ENCODE measurements at places on chromosomes 6 and 20.
A peak's percentile ranks its signal among the peaks of the same experiment; 100 is the strongest.

DNA sequence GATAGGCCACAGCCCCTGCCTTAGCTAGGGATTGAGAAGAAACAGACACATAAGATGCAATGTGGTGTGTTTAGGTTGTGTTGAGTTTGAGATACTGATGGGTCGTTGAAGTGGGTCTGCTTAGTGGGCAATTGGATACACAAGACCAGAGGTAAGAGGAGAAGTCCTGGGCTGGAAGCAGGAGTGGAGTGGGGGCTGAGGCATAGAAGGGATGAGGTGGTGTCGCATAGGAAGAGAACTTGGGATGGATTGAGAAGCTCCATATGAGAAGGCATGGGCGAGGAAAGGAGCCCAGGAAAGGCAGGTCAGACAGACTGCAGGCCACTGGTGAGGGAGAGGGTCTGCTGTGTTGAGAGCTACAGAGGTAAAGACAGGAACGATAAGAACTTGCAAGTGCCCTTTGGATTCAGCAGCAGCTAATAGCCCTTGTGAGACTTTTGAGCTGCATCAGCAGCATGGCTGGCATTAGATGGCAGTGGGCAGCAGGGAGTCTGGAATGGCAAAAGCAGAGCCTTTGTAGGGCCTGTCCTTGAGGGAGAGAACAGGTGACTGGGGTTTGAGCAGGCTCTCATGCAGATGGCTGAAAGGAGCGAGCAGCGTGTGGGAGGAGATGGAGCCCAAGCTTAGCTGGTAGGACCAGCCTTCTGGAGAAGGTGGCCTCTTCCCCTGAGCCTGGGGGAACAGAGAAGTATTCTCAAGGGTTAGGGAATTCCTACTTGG lies 33.2 kb downstream of the PLCG1 start:
- H3K4me3 ChIP-seq: no peak overlapping the region
- no peak for DNase-seq
- no peaks in the 10 kb centered on the region for H3K27me3 ChIP-seq
- peaks cover 87% of the 10 kb centered on the region for H3K36me3 ChIP-seq
- H3K27ac ChIP-seq: no peak overlapping the region
- H3K4me1 ChIP-seq: peaks cover 24% of the 10 kb centered on the region

DNA sequence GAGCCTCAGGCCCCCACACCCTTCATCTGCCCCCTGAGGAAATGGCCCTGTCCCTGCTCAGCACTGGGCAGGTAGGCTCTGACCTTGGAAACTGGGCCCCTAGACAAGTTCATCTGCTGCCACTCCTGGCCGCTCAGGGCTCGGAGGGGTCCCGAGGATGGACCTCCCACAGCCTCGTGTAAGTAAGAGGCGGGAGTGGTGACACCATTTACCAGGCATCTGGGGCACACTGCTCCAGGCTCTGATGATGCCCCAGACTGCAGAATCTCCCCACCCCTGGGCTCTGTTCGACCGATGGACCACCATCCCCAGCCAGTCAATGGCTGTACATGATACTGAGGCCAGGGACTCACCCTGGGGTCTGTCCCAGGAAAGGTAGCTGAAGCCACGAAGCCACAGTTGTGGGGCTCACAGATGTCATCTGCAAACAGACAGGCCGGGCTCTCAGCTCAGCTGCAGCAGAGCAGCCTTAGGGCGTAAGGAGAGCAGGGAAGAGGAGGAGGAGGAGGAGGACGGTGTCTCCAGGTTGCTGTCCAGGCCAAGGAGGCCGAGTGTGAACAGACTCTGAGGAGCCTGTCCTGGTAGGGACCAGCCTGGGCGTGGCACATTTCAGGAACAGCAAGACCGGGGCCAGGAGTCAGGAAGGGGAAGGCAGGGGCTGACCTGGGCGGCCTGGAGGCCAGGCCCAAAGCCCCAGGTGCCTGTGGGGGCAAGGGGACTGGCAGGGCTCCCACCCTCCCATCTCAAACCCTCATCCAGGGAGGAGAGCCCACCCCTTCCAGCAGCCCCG lies 300.4 kb downstream of the TAF4 start:
- H3K4me3 ChIP-seq: no peak overlapping the region
- H3K36me3 ChIP-seq: no peaks in the 10 kb centered on the region
- H3K27ac ChIP-seq: no peak overlapping the region
- H3K4me1 ChIP-seq: no peaks in the 10 kb centered on the region
- DNase-seq: no peak

GRCh38 chr6:26034905-26035304 lies 52.3 kb upstream of the HFE start:
- no peaks in the 10 kb centered on the region for H3K27me3 ChIP-seq
- H3K4me1 ChIP-seq: no peaks in the 10 kb centered on the region
- no peak for DNase-seq
- no peaks in the 10 kb centered on the region for H3K36me3 ChIP-seq
- H3K27ac ChIP-seq: peak overlapping the region; percentile 20

GRCh38 chr6:170177772-170178560 lies 112.9 kb downstream of the DLL1 start:
- no peak for DNase-seq
- H3K36me3 ChIP-seq: no peaks in the 10 kb centered on the region
- H3K4me1 ChIP-seq: peaks cover 2% of the 10 kb centered on the region
- no peak overlapping the region for H3K4me3 ChIP-seq

DNA sequence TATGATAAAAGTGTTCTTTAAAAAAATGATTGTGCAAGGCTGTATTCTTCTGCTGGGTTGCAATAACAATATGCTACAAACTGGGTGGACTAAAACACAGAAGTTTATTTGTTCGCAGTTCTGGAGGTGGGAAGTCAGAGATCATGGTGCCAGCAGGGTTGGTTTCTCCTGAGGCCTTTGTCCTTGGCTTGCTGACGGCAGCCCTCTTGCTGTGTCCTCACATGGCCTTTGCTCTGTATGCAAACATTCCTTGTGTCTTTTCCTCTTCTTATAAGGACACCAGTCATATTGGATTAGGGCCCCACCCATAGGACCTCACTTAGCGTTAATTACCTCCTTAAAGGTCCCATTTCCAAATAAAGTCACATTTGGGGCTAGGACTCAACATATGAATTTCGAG lies 220.4 kb downstream of the SAMD5 start:
- H3K27ac ChIP-seq: no peak overlapping the region
- H3K4me3 ChIP-seq: no peak overlapping the region
- H3K36me3 ChIP-seq: no peaks in the 10 kb centered on the region
- H3K4me1 ChIP-seq: no peaks in the 10 kb centered on the region
- no peak for DNase-seq
- no peaks in the 10 kb centered on the region for H3K27me3 ChIP-seq

GRCh38 chr6:105536961-105537360 lies 134.1 kb upstream of the PREP start:
- no peaks in the 10 kb centered on the region for H3K36me3 ChIP-seq
- H3K27ac ChIP-seq: no peak overlapping the region
- no peak for DNase-seq
- H3K4me3 ChIP-seq: no peak overlapping the region
- H3K27me3 ChIP-seq: no peaks in the 10 kb centered on the region
- no peaks in the 10 kb centered on the region for H3K4me1 ChIP-seq

- no peaks in the 10 kb centered on the region for H3K36me3 ChIP-seq
- H3K4me3 ChIP-seq: peak overlapping the region; percentile 68
- 0 out of 2 replicates have a peak, but pooled peaks cover 1% of the 10 kb centered on the region for H3K4me1 ChIP-seq
- DNase-seq: peak; percentile 48
Measured at GRCh38 chr6:161273274-161273751, 548 bp downstream of the AGPAT4 start.

DNA sequence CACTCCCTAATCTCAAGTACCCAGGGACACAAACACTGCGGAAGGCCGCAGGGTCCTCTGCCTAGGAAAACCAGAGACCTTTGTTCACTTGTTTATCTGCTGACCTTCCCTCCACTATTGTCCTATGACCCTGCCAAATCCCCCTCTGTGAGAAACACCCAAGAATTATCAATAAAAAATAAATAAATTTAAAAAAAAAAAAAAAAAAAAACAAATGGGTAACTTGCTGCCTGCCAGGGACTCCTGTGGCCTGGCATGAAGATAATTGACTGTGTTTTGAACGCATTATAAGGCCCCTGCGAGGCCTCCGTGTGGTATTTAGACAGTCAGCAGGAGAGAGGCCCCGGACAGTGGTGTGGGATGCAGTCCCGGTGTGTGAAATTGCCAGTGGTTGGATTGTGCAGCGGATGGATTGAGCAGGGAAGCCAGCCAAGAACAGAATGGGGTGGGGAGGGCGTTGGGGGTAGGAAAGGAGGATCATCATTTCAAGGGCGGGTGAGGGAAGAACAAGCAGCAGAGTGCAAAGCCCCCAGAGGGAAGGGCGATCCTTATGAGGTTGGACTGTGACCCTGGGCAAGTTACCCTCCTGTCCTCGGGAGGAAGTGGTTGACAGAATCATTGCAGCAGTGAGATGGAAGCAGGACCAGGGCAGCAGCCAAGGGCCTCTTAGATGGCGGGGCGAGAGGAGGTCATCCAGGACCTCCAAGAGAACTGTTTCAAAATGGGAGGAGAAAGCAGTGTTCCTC lies 43.3 kb downstream of the PPARD start:
- H3K27ac ChIP-seq: peak overlapping the region; percentile 27
- peaks cover under 1% of the 10 kb centered on the region for H3K36me3 ChIP-seq

DNA sequence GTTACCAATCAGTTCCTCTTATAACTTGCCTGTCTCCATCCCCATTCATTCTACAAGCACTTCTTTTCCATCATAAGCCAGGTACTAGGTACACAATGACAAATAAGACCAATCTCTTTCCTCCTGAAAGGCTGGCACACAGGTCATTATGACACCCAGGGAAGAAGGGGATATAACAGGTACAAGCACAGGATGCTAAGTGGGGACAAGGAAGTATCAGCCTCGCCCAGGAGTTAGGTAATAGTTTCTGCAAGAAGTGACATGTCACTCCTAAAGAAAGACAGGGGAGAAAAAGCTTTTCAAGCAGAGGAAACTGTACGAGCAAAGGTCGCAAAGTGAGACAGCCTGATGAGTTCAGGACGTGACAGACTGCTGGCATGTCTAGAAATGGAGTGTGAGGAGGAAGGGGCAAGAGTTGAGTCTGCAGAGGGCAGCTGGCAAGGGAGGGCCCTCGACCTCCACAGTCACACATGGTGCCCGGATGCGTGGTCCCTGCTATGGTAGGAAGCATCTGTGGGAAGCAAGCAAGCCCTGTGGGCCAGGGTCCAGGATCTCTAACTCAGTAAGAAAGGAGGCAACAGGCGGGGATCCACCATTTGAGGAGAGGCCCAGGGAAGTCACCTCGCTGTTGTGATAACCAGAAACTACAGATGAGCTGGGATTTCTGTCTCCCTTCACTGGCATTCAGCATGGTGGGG lies 40.4 kb downstream of the GPLD1 start:
- H3K4me3 ChIP-seq: no peak overlapping the region
- H3K27ac ChIP-seq: no peak overlapping the region
- no peaks in the 10 kb centered on the region for H3K36me3 ChIP-seq
- no peaks in the 10 kb centered on the region for H3K4me1 ChIP-seq
- DNase-seq: no peak

- H3K4me1 ChIP-seq: no peaks in the 10 kb centered on the region
- H3K27me3 ChIP-seq: peaks cover 32% of the 10 kb centered on the region
- no peak overlapping the region for H3K27ac ChIP-seq
- no peak for DNase-seq
Measured at GRCh38 chr20:46128310-46129151, 10.4 kb downstream of the CD40 start.

DNA sequence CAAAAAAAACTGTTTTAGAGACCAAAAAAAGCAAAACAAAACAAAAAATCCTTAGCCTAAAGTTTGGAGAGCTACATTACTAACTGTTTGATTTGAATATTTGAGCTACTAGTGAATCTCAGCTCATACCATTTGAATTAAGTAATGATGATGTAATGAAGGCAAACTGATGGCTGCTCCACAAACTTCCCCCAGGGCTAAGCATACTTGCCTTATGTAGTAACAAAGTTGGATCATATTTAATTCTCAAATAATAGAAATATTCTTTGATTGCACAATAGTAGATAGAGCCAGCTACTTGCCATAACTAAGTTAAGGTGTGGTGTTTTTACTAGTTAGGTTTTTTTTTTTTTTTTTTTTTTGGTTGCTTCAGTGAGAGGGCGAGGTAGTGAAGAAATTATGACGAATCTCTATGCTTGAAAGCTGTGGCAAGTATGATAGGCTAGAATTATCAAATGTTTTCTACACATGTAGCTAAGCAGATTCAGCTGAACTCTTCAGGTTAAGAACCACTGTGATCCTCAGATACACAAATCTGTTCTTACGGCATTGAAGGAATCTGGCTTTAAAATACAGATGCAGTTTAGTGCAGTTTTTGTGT lies 2.9 kb downstream of the RAB32 start:
- H3K36me3 ChIP-seq: peaks cover 8% of the 10 kb centered on the region
- peak; percentile 94 for DNase-seq
- peaks cover 7% of the 10 kb centered on the region for H3K4me1 ChIP-seq
- H3K4me3 ChIP-seq: no peak overlapping the region

DNA sequence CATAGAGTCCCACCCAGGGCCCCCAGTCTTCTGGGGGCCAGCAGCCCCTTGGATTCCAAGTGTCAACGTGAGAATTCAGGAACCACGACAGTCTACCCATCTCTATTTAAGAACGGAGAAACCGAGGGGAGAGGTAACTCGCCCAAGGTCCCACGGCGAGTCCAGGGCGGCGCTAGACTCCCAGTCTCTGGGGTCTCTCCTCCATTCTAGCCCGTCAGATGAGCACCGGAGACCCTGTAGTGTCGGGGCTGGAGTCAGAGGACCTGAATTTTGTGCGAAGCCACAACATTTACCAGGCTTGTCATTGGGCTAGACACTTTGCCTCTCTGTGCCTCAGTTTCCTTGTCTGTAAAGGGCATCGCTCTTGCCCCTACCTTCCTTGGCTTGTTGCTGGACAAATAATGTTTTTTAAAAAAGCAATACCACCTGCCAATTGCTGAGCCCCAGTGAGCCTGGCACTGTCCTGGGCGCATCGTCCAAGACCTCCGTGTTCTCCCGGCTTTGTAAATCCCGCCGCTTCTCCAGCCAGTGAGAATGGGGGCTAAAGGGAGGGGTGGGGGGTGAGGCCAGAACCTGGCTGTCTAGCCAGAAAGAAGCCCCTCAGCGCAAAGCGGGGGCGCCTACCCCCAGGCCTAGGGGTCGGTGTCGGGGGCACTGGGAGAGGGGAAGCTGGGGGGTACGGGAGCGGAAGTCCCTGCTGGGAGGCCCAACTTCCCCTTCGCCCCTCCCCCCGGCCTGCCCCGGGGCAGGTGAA lies 91.7 kb downstream of the NCR2 start:
- no peak overlapping the region for H3K4me3 ChIP-seq
- no peak for DNase-seq
- H3K4me1 ChIP-seq: peaks cover 5% of the 10 kb centered on the region
- H3K27ac ChIP-seq: no peak overlapping the region
- H3K36me3 ChIP-seq: no peaks in the 10 kb centered on the region
- peaks cover 58% of the 10 kb centered on the region for H3K27me3 ChIP-seq

DNA sequence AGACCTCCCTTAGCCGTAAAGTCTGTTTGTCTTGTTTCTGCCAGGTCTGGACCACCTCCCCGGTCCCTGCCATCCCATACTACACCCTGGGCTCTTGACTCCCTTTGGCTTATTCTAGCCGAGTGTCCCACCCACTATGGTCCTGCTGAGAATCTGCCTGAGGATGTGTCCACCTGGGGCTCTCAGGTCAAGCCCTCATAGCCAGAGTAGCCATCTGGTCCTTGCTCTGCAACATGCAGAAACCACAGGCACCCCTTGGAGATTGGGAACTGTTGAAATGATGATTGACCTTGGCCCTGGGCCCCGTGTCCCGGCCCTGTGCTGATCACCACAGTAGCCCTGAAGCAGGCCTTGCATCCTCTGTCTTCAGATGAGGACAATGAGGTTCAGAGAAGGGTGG lies 44.0 kb downstream of the VSTM2L start:
- no peaks in the 10 kb centered on the region for H3K4me1 ChIP-seq
- H3K27ac ChIP-seq: no peak overlapping the region
- no peak overlapping the region for H3K4me3 ChIP-seq
- no peaks in the 10 kb centered on the region for H3K36me3 ChIP-seq
- DNase-seq: no peak
- peaks cover 11% of the 10 kb centered on the region for H3K27me3 ChIP-seq

- no peak overlapping the region for H3K27ac ChIP-seq
- no peak for DNase-seq
- H3K36me3 ChIP-seq: no peaks in the 10 kb centered on the region
- no peak overlapping the region for H3K4me3 ChIP-seq
- no peaks in the 10 kb centered on the region for H3K27me3 ChIP-seq
- no peaks in the 10 kb centered on the region for H3K4me1 ChIP-seq
Measured at GRCh38 chr6:167543602-167544497, 219.0 kb downstream of the TTLL2 start.

Measured in IMR-90 (cell line).